Tibial artery (tissue), 4 donors: ENCODE measurements at places on chromosomes 11 and 22.

GRCh38 chr11:12667646-12668045 is 6.6 kb upstream of the TEAD1 start:
- DNase-seq: no peak

- DNase-seq: no peak
Observed at GRCh38 chr11:92308366-92308765, 83.7 kb downstream of the FAT3 start.

GRCh38 chr11:32963721-32964120 is 52.0 kb upstream of the DEPDC7 start:
- DNase-seq: no peak

DNA sequence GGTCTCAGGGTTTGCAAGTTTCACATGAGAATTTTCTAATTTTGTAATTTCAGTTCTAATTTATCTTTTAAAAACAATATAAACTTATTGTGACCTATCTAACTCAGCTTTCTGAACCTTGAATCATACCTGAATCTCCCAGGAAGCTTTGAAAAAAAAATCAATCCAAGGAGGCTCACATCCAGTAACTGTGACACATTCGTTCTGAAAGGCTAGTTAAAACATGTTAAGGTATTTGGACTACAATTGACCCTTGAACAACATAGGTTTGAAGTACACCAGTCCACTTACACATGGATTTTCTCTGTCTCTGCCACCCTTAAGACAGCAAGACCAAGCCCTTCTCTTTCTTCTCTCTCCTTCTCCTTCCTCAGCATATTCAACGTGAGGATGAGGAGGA is 40.0 kb downstream of the DDI1 start:
- DNase-seq: no peak

- DNase-seq: no peak
Observed at GRCh38 chr11:5291207-5291838, 10.4 kb downstream of the OR51B4 start.

- no peak for DNase-seq
Observed at GRCh38 chr22:50243685-50244419, 971 bp downstream of the TUBGCP6 start.
